SK-MEL-5 (cell line): ENCODE measurements at places on chromosomes 1 and 21.

DNA sequence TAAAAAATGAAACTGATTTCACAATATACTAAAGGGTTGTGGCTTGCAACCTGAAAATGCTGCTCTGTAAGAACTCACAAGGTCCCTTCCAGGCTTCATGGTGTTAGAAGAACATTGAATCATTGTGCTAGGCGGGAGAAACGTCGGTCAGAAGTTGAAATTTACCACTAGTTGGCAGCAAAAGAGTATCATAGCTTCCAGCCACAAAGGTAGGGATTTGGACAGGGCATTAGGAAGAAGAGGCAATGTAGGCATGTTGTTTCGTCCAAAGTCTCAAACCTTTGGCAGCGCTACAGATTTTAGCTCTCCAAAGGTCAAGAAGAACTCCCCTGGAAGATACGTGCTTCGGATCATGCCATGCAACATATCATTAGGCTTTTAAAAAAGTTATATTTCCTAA lies 62.5 kb upstream of the ZP4 start:
- peak; percentile 64 for DNase-seq

- no peak for DNase-seq
These were observed 40.2 kb downstream of the APP start for GRCh38 chr21:26130249-26130881.

DNA sequence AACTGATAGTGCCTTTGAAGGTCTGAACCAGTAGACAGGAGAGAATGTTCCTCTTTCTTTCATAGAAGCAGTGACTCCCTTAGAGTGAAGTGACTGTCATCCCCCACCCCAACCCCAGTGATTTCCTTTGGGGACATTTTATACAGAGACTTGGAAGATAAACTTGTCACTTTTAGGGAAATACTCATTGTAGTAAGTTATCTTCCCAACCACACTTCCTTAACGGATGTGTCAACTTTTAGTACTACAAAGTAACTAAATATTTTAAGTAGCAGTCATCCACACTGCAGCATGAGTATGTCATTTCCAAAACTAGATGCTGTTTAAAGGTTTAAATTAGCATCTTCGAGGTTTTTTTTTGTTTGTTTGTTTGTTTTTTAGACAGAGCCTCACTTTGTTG lies 13.7 kb downstream of the LRRC8B start:
- DNase-seq, result no peak

- DNase-seq, result peak; percentile 48
These were observed 15.0 kb upstream of the TGFB2 start for GRCh38 chr1:218330043-218330623.

GRCh38 chr1:153553830-153554541 lies 4.9 kb upstream of the S100A3 start:
- DNase-seq, result no peak

GRCh38 chr1:214281720-214282629 lies 1.0 kb downstream of the SMYD2 start:
- DNase-seq, result peak; percentile 32

GRCh38 chr1:195195423-195196057 lies 1412.7 kb downstream of the KCNT2 start:
- no peak for DNase-seq

- DNase-seq, result no peak
These were observed 2.6 kb downstream of the STXBP3 start for GRCh38 chr1:108749081-108749480.

DNA sequence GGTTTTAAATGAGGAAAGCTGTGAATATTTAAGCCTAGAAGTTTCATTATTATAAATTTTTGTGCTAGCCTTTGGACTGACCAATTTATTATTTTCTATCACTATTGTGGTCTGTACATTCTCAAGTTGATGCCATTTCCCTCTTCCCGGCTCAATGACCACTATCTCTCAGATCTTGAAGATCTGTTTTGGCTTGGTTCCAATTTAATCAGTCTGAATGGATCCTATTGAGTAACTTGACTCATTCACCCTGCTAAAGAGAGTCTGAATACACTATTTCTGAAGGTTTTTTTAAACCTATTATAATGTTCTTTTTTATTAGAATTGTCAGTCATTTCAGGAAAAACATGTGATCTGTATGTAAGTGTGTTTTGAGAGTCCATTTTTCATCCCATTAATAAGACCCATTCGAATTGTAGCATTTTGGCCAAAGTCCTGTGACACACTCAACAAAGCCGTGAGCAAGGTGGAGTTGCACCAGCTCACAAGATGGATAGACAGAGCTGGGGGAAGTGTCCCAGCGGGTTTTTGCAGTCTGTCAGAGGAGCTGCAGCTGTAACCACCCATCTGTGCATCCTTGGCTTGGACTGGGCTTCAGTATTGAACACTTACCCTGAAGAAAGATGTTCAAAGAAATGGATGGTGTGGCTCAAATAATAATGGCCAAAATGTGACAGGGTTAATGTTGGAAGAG lies 145.6 kb downstream of the NFIA start:
- peak; percentile 81 for DNase-seq

- DNase-seq, result no peak
These were observed 4.3 kb downstream of the IL22RA1 start for GRCh38 chr1:24138476-24139221.

GRCh38 chr1:64540265-64540791 lies 70.4 kb downstream of the CACHD1 start:
- DNase-seq, result no peak

DNA sequence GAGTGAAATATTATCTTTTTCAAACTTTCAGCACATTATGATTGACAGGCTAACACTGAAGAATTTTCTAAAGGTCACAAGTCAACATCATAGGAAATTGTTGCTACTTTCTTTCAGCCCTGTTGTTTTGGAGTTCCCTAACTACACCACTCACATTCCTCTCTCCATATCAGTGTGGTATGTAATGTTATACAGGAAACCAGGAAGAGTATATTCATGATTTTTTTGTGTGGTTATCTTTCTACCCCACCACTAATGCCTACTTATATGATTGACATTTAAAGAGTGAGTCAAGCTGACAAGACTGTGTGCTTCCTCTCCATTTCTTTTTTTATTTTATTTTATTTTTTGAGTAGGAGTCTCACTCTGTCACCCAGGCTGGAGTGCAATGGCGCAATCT lies 47.8 kb upstream of the PRDM2 start:
- no peak for DNase-seq

DNA sequence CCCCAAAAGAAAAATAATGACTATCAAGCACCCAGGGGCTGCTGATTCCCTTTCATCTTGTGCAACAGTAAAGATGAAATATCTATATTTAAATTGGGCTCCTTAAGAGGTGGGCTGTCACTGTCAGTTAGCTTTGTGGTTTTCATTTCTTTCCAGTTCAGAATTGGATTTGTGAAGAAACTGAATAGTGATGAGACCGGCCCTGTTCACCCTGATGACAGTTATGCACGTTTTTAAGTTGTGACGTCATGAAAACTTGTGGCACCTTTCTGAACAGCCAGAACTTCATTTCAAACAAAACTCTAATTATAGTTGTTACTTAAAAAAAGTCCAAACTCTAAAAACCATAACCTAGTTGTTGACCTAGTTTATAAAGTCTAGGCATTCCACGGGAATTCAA lies 125.9 kb downstream of the RUNX1 start:
- no peak for DNase-seq

GRCh38 chr1:52955129-52955970 lies 28.3 kb downstream of the SCP2 start:
- DNase-seq, result no peak
